ENCODE measurements at places on chromosomes 4 and X. TPM values are rescaled to one million over a fixed set of nuclear protein-coding genes. Genes with fewer than 3 reads are reported as not detected.

PSAPL1 gene
- not detected for total RNA-seq

DRP2 gene
- 0.02 TPM for total RNA-seq

BEX5 gene
- not detected for total RNA-seq

DUX4 gene
- total RNA-seq: not detected

GRIA3 gene
- total RNA-seq: 0.10 TPM

NOX1 gene
- not detected for total RNA-seq

NEXMIF gene
- 0.08 TPM for total RNA-seq

CBR4 gene
- 15.4 TPM for total RNA-seq

VEGFD gene
- 4.1 TPM for total RNA-seq

SH2D1A gene
- 0.45 TPM for total RNA-seq

ALG13 gene
- total RNA-seq: 18.5 TPM

AKAP4 gene
- total RNA-seq: not detected

BEX1 gene
- 0.48 TPM for total RNA-seq

SMAD1 gene
- total RNA-seq: 30.6 TPM

UNC5C gene
- 1.1 TPM for total RNA-seq

CORIN gene
- not detected for total RNA-seq

PPP1R2C gene
- not detected for total RNA-seq

SHROOM2 gene
- 0.47 TPM for total RNA-seq

ANOS1 gene
- 6.9 TPM for total RNA-seq

ARHGAP6 gene
- total RNA-seq: 6.4 TPM

PRRG3 gene
- 1.7 TPM for total RNA-seq

LDB2 gene
- 10.1 TPM for total RNA-seq

TMEM33 gene
- 25.2 TPM for total RNA-seq

TLR3 gene
- total RNA-seq: 2.0 TPM

RAB9B gene
- total RNA-seq: 7.6 TPM

NPFFR2 gene
- not detected for total RNA-seq

HEPH gene
- 0.34 TPM for total RNA-seq

SORBS2 gene
- 5.9 TPM for total RNA-seq

PRDX4 gene
- 26.5 TPM for total RNA-seq

FOXP3 gene
- not detected for total RNA-seq

TMPRSS11A gene
- not detected for total RNA-seq

PTPN13 gene
- total RNA-seq: 0.89 TPM

SPANXD gene
- total RNA-seq: not detected

RBM46 gene
- total RNA-seq: not detected

GSTCD gene
- total RNA-seq: 5.5 TPM

USP51 gene
- total RNA-seq: 0.34 TPM

OTUD6A gene
- not detected for total RNA-seq

SPANXN3 gene
- not detected for total RNA-seq

PROM1 gene
- total RNA-seq: 1.5 TPM

FAM53A gene
- total RNA-seq: 1.3 TPM

ZBTB49 gene
- 6.3 TPM for total RNA-seq

FOXR2 gene
- total RNA-seq: not detected

ATP6AP1 gene
- total RNA-seq: 38.6 TPM
